Hindlimb muscle (tissue), 1 donor: ENCODE measurements at places on chromosomes 6 and 20. TPM values are rescaled to one million over a fixed set of nuclear protein-coding genes. Genes with fewer than 3 reads are reported as not detected.
A peak's percentile ranks its signal among the peaks of the same experiment; 100 is the strongest.

DNA sequence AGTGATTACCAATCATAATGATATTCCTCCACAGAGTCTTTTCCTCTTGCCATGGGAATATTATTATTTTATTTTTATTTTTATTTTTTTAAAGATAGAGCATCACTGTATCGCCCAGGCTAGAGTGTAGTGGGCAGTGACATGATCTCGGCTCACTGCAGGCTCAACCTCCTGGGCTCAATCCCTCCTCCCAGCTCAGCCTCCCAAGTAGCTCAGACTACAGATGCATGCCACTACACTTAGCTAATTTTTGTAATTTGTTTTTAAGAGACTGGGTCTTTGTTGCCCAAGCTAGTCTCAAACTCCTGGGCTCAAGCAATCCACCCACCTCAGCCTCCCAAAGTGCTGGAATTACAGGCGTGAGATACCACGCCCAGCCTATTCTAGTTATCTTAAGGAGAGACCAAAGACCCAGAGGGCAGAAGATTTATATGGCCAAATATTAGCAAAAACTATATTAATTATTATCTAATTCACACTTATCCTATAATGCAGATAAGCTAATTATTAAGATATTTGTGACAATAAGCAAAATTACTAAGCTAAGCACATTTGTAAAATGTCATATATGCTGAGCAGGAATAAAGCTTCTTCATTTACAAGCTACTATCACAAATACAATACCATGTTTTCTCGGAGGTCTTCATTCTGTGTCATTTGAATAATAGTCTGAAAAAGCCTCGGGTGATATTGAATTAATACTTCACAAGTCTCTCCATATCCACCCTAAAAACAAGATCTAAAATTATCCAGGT lies 63.5 kb downstream of the HACE1 start:
- DNase-seq: no peak

DNA sequence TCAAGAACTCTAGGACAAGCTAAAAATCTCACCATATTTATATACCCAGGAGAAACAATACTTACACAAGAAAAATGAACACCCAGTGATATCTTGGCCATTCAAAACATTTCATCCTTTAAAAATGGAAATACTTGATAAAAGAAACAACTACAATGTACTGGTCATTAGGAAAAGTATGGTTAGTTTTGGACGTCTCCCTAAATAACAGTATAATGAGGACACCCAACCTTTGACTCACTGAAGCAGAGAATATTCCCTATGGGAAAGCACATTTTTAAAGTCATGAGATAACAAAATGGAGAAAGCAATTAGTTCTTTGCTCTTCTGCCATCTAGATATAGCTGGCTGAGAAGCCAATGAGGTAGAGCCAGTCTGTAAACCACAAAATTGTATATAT lies 164.4 kb downstream of the TBX18 start:
- DNase-seq: no peak

DNA sequence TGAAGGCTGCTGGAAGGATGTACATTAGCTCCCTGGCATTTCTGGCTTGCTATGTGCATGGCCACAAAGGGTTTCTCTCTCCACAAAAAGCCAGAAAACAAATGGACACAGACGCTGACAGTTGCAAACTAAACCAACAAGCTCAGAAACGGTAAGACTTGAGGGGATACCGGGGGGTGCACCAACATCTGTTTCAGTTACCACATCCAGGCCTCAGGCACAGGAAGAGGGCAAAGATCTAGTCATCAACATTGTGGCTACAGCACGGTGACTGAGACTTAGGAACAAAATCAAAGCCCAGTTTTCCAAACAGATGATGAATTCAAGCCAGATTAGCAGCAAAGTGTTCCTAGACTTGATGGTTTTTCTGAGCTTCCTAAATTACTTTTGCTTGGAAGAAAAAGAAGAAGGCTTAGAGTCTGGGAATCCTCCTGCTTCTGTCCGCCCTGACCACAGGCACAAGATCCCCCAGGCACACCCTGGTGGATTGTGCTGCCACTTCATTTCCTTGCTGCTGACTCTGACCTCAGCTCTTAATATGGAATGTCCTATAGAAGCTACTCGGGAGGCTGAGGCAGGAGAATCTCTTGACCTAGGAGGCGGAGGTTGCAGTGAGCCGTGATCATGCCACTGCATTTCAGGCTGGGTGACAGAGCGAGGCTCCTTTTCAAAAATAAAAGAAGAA lies 54.2 kb upstream of the ADGRF1 start:
- no peak for DNase-seq

- no peak for DNase-seq
These were observed 191.7 kb downstream of the ESR1 start for GRCh38 chr6:151999194-151999593.

Gene C20orf141
- not detected for polyA plus RNA-seq

GRCh38 chr6:13767121-13767808 lies 47.1 kb downstream of the MCUR1 start:
- peak; percentile 79 for DNase-seq

DNA sequence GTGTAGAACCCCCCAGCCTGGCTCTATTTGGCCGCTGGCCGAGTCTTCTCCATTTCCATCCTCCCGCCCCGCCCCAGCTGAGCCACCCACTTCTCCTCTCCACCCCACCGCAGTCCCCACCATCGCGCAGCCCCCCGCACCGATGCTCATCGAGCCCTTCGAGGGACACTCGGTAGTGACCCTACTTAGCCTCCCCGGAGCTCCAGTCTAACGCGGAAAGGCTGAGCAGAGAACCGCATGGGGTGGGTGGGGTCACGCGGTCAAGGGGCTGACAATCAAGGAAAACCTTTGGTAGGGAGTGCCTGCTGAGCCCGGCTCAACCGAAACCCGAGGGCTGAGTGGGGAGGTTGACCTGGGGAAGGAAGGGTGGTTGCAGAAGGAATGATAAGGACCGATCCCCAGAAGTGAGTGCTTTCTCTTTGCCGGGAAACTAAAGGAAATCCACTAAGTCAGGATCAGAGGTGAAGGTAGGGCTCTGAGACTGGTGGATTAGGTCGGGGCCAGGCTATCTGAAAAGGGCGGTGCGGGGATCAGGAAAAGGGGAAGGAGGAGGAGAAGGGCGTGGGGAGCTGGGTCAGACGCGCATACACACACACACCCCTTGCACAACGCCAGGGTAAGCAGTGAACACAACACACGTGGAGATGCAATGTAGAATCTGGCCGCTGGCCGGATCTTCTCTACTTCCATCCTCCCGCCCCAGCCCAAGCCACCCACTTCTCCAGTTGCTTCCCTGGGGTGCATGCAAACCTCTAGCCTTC lies 49.8 kb downstream of the CPXM1 start:
- no peak for DNase-seq

- DNase-seq: no peak
These were observed 41.3 kb downstream of the SESN1 start for GRCh38 chr6:109053336-109053735.

DNA sequence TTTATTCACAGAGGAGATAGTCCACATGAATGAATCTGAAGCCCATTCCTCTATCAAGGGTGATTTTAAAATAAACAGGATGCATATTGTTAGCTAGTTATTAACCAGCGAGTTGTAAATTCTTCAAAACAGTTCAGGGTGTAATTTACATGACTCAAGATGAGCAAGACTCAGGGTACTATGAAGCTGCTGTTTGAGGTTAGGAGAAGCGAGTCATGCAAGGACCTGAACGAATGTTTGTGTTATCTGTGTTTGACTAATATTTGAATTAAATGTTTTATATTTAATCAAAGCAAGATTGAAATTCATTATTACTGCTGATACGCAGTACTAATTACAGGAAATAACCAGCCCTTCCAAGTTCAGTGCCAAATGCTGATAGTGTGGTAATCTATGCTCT lies 191.1 kb downstream of the SAMD5 start:
- no peak for DNase-seq

Gene IYD
- polyA plus RNA-seq: 0.08 TPM

Gene OR2H2
- not detected for polyA plus RNA-seq

DNA sequence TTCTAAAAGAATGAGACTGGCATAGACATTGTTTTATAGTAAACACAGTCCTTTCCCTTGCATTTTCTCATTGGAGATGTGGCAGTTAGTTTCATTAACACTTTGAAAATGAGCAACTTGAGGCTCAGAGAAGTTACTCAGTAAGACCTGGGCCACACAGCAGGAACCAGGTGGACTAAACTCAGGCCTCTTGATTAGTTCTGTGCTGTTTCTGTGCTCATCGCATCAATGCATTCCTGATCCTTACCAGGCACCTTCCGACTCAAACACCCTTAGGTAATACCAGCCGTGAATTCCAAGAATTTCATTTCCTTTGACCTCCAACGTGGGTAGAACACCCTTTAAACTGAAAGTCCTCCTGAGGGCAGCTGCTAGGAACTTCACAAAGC lies 362.8 kb downstream of the ESR1 start:
- DNase-seq: no peak

Gene DDX43
- polyA plus RNA-seq: 1.2 TPM

- no peak for DNase-seq
These were observed 396.2 kb downstream of the RFPL4B start for GRCh38 chr6:112743323-112743722.

DNA sequence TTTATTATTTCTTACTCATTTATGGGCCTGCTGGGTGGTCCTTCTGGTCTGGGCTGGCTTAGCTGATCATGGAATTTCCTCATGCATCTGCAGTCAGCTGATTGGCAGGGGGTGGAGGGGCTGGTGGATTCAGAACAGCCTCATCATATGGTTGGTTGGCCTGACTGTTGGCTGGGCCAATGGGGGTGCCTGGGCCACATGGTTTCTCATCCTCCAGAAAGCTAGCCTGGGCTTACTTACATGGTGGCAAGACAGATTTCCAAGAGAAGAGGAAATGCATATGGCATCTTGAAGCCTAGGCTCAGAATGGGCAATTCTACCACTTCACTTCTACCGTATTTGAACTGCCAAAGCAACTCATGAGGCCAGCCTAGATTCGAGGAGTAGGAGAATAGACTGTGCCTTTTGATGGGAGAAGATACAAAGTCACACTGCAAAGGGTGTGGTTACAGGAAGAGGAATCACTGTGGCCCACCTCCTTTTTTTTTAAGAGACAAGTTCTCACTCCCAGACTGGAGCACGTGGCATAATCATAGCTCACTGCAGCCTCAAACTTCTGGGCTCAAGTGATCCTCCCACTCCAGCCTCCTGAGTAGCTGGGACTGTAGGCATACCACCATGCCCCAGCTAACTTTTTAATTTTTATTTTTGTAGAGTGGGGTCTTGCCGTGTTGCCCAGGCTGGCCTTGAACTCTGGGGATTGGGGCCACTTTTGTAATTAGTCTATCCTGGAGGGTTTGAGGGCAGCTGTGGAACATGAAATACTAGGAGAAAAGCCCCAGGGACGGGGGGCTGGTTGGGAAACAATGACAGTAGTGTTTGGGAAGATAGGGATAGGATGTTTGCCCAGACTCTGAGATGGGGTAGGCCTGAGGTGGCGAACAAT lies 47.6 kb upstream of the RNF24 start:
- no peak for DNase-seq

DNA sequence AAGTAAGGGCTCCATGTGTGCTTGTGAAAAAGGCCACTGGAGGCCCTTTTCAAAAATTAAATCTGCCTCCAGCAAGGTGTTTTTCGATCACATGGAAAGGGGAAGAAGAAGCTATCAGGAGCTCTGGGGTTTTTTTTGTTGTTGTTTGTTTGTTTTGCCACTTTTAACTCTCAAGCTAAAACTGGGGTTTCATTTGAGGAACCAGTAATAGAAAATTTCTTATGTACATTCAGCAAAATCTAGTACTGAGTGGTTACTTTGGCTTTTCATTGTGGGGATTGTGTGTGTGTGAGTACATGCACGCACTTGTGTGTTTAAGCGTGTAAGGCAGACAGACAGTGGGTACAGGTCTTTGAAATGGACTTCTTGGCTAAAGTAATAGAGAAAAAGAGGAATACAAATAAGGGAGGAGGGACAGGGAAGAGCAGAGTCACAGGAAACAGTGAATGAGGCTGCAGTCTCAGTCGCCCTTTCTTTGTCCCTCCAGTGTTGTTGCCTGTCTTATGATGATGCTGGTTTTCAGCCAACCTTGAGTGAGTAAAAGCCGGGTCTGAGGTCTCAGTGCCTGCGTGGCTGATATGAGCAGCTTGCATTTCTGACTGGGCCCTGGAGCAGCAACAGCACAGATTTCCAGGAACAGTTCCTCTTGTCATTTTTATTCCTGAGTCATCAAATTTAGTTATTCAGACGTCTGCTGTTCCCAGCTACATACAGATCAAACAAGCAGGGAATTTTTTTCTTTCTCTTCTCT lies 26.2 kb downstream of the SLC16A10 start:
- DNase-seq: peak; percentile 19

Gene CRISP2
- not detected for polyA plus RNA-seq

Gene CALHM6
- 3.8 TPM for polyA plus RNA-seq

DNA sequence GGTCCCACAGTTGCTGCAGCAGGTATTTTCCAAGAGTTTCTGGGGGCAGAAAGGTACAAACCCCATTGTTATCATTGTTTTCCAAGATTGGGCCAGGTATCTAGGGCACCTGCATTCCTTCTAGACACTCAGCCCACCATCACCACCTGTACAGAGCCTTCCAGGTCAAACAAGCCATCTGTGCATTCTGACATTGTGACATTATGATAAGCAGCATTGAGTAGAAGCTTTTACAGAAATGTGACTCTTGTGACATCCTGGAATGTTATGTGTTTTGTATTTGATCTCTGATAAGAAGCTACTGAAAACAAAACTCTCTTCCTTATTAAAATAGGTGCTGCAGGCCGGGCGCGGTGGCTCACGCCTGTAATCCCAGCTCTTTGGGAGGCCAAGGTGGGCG lies 128.1 kb upstream of the CCN2 start:
- DNase-seq: no peak

Gene PGC
- polyA plus RNA-seq: not detected

Gene ACTL10
- polyA plus RNA-seq: 0.46 TPM

Gene SLC35D3
- not detected for polyA plus RNA-seq

- no peak for DNase-seq
These were observed 105.4 kb downstream of the TSHZ2 start for GRCh38 chr20:53077373-53078205.

DNA sequence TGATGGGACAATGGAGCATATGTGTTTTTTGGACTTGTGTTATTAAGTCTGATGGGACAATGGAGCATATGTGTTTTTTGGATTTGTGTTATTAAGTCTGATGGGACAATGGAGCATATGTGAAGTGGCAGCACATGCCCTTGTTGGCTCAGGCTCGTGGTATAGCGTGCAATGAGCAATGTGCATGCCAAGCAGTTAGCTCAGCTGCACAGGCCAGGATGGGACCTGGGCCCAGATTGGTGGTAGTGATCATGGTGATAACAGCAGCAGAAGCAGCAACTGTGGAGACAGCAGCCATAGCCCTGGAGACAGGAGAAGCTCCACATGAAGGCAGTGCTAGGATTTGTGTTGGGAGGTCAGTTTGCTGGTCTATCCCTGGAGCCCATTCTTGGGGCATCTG lies 61.1 kb downstream of the IL20RA start:
- DNase-seq: no peak
